ENCODE measurements at places on chromosomes 4 and X.
A peak's percentile ranks its signal among the peaks of the same experiment; 100 is the strongest.

DNA sequence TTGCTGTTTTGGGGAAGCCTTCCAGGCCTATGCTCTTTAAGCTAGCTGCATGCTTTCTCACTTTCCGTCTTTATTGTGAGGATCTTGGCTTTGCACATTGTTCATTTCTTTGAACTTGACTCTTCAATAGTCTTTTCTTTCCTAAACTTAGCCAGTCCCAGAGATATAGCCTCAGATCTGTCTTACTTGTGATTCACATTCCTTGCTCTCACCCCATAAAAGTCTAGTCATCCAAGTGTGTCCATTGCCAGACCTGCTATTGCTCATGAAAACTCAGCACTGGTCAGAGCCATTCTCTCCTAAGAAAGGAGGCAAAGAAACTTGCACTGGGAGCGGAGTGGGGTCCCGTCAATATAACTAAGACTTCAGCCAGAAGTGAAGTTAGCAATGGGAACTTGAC lies 275.0 kb upstream of the CTSO start:
- no peak for DNase-seq

DNA sequence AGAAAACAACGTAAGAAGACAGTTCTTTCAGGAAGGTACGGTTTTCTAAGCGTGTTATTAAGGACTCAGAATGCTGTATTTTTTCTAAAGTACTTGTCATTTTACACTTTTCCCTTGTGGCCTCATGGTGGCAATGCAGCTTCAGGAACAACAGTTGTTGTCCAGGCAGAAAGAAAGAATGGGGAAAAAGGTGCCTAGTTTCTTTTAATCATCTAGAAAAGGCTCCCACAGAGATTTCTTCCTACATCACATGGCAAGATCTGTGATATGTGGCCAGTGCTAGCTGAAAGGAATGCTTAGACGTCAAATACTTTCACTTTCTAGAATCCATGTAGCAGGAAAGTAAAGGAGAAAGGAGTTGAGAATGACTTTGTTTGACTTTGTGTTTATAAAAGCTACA lies 49.0 kb upstream of the TRAM1L1 start:
- peak; percentile 35 for DNase-seq

- peak; percentile 28 for DNase-seq
These were observed at the start of gene PLP2 for GRCh38 chrX:49171752-49172279. PLP2 (plus strand) TSS chrX:49171898; CDS start chrX:49172001, 103 bp downstream.

- DNase-seq = no peak
These were observed 196.9 kb downstream of the KLHL13 start for GRCh38 chrX:117919755-117920154.

- no peak for DNase-seq
These were observed 94.2 kb downstream of the CDS1 start for GRCh38 chr4:84677093-84677492.

- DNase-seq = no peak
These were observed 35.8 kb upstream of the TNIP3 start for GRCh38 chr4:121199742-121200561.

GRCh38 chr4:4492161-4492847 lies 49.5 kb downstream of the STX18 start:
- no peak for DNase-seq

DNA sequence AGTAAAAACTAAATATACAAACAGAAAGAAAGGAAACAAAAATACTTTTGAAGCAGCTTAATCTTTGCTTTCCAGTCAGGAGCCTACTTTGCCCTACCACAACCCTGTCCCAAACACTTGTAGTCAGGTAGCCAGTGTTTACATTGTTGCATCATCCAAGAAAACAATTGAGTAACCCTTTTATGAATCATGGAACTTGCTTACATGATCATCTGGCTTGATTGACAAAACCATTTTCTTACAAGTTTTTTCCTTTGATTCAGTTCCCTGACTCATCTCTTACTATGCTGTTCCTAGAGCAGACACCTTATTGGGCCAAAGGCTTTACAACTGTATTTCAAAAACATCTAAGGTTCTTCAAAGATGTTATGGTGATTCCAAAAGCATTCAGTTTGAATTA lies 740.1 kb downstream of the KLHL13 start:
- no peak for DNase-seq

- DNase-seq = no peak
These were observed 62.2 kb downstream of the DIPK2B start for GRCh38 chrX:45138525-45138924.

DNA sequence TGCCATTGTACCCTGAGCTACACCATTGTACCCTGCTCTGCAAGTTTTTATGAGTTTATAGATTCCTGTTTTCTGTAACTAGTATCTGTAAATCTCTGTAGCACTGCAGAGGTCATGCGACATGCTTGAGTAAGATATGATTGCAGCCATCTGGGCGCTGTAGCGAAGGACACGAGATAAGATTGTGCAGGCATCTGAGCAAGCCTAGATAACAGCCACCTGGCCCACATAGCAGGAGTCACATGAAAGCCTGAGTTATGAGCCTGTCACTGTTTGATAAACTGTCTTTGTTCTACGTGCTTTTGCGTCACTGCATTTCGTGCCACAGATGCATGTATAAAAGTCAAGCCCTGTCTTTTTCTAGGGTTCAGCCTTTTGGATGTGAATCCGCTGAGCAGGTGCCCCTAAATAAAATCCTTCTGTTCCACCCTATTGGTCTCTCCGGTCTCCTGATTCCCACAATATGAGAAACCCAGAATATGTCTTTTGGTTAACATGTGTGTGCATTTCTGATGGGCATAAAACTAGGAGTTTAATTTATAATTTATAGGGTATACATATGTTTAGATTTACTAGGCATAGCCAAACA lies 327.6 kb upstream of the MAOA start:
- no peak for DNase-seq

DNA sequence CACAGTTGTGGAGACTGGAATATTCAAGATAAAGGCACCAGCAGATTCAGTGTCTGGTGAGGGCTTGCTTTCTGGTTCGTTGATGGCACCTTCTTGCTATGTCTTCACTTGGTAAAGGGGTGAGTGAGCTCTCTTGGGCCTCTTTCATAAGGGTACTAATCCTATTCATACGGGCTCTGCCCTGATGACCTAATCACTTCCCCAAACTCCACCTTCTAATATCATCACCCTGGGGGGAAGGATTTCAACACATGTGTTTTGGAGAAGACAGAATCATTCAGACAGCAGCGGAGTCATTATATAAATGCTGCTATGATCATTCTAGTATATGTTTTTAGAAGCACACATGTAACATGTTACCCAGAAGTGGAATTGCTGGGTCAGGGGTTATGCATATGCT lies 295.3 kb upstream of the CTSO start:
- DNase-seq = no peak

GRCh38 chr4:142407596-142407995 lies 438.5 kb downstream of the INPP4B start:
- no peak for DNase-seq

DNA sequence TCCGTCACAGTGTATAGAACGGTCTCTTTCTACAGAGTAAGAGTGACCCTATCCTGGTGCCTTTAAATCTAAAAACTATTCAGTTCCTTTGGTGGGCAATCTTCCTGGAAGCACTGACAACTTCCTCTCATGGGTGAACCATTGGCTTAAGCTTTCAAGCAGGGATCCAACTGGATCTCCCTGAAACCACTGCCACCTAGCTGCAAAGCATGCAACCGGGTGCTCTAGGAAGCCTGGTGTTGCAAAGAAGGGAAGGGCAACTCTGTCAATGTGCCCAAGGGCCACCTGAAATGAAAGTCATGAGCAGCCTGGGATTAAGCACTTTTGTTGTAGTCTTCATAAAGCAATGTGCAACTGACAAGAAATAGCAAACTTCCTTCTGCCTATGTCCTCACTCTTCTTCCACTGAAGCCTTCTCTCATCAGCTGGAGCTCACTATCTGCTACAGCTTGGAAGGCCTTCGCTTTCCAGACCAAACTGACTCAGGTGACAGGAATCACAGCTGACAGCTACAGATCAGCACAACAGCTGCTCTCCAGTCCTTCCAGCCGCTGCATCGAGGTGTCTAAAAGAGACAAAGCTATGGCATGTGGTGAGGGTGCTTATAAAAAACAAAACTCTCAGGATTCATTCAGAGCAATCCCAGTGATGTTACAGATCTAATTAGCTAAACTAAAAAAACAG lies 46.1 kb downstream of the SETD7 start:
- DNase-seq = no peak

GRCh38 chrX:40243755-40244515 lies 146.2 kb upstream of the BCOR start:
- no peak for DNase-seq

DNA sequence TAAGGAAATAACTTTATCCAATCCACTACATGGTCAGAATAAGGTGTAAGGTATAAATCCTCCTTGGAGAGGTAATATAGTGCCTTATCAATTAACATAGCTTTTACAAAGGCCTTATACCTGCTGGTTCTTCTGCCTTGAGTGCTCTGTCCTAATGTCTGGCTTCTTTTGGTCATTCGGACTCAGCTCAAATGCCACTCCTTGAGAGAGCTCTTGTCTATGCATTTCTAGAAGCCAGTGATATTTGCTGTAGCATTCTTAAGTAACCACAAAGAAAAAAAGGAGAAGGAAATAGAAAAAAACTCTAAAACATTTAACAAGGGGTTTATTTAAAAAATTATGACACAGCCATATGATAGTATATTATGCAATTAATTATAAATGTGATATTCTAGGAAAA lies 444.8 kb upstream of the SLIT2 start:
- no peak for DNase-seq

DNA sequence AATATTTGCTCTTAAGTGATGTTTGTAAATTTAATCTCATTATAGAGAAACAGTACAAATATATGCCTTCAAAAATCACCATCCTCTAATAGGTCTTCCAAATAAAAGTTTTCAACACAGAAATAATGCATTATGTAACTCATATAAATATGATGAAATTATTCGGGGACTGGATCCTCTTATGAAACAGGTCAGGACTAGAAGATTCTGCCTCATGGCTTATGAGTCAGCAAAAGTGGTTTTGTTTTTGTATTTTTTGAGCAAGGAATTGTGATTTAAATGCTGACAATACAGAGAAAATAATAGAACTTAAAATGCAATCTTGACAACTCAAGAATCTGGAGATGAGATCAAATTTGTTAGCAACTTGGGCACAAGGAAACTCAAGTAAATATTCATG lies 179.7 kb upstream of the NDP start:
- no peak for DNase-seq

DNA sequence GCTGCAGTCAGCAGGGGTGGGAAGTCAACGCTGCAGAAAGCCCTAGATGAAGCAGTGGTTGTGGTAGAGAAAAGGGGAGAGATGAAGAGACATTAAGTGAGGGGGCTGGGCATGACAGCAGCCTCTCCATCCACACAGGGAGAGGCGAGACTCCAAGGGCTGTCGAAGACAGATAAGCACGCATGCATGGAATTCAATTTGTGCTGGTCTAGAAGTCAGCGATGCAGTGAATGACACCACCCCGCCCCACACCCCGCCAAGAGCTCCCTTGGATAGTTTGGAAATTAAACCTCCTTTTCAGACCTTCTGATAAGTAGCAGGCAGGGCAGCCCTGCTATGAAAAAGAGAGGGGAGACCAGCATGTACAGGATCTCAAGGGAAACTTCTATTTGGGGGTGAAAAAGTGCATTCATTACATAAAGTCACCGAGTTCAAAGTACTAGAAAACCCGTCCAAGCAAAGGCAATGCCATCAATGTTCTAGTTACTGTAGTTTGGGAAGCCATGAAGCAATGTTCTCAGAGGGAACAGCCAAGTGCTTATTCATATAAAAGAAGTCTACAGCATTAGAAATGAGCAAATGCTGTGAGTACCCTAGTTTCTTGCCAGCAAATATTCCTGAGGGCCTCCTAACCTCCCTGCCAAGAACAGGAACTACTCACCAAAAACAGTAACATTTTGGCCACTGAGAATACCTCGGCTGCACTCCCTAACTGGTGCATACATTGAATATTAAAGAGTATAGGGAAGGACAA lies 152.3 kb upstream of the ANXA10 start:
- no peak for DNase-seq

DNA sequence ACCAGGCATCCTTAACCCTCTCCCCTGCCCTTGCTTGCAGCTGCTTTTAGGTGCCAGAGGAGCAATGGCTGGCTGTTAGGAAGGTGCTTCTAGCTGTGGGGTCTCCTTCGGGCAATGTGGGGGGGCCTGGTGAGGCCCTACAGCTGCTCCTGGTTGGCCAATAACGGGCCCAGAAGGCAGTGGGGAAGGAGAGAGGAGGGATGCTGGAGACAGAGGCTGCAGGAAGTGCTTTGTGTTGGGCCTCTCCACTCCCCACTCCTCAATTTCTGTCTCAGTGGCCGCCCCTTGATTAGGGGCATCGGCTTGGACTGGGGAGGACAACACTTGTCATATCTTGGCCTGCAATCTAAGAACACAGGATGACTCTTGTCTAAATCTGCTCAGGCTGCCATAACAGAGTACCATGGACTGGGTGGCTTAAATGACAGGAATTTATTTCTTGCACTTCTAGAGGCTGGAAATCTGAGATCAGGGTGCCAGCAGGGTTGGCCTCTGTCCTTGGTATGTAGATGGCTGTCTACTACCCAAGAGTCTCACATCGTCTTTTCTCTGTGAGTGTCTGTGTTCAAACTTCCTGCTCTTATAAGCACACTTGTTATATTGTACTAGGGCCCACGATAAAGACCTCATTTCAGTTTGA lies 374.3 kb downstream of the MID1IP1 start:
- no peak for DNase-seq

- no peak for DNase-seq
These were observed 174.4 kb upstream of the BRWD3 start for GRCh38 chrX:80984118-80984517.

- DNase-seq = no peak
These were observed 8.2 kb downstream of the FHIP1A start for GRCh38 chr4:151417164-151417571.

DNA sequence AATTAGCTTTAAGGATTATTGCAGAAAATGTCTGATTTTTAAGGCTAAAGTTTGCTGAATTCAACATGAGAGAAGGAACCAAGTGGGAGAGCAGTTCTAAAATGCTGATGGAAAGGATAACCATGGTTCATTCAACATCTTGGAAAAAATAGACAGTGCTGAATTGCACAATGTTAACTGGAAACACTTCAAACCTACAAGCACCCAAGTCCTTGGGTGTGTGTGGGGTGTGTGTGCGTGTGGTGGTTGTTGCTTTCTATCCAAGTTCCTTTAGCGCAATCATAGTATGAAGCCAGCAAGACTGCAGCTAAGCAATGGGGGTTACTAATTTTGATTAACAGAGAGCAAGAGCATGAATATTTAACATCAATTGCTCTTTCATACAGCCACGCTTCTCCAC lies 29.3 kb upstream of the SCOC start:
- DNase-seq = no peak

DNA sequence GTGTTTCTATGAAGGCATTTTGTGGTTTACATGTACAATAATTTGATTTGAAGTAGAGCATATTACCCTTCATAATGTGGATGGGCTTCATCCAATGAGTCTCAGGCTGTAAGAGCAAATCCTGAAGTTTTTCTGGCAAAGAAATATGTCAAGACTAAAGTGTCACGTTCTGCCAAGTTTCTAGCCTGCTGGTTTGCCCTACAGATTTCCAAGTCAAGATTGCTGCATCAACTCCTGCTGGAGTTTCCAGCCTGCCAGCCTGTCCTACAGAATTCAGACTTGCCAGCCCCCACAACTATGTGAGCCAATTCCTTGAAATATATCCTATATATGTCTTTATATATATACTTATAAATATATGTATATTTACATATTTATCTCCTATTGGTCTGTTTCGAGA lies 70.0 kb upstream of the RLIM start:
- no peak for DNase-seq

- no peak for DNase-seq
These were observed 325.7 kb upstream of the GIMD1 start for GRCh38 chr4:106694232-106694631.
